Activated CD4-positive, alpha-beta T cell treated with anti-CD3 and anti-CD28 coated beads, Interleukin-2, amount 50 U/mL, for 24 hours (primary cell): ENCODE measurements at places on chromosomes 1 and 21.

GRCh38 chr1:65821386-65821785, 28.7 kb downstream of the PDE4B start:
- DNase-seq, result no peak

DNA sequence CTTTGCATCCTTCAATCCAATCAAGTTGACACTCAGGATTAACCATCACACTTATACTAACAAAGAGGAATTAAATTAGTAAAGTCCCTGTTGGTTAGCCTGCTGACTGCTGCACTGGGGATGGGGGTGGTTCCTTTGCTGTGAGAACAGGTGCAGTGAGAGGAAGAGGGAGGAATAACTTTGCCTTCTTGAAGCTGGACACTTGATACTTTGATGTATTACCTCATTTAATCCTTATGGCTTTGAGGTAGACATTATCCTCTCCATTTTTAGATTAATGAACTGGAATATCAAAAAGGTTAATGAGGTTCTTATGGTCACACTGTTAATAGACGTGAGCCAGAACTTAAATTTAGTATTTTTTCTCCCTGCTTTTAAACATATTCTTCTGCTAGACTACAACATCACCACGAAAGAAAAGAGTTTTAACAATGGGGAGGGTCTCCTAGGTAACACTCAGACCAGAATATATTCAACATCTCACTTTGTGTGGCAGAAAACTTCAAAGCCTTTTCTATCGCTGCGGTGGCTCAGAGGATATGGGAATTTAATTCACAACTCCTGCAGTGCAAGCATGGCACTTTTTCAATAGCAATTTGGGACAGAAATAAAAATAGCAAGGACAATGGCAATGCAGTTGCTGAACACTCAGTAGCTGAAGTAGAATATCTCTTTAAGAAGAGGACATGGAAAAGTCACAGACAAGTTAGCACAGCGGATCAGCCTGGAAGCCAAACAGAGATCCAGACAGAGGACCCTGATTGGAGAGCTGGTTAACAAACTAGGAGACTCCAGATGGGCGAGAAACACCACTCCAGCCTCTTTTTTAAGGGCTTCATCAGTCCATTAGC, 68.8 kb upstream of the DNAH14 start:
- no peak for DNase-seq

- no peak for DNase-seq
Measured at GRCh38 chr1:234710381-234710780, 100.4 kb upstream of the IRF2BP2 start.

DNA sequence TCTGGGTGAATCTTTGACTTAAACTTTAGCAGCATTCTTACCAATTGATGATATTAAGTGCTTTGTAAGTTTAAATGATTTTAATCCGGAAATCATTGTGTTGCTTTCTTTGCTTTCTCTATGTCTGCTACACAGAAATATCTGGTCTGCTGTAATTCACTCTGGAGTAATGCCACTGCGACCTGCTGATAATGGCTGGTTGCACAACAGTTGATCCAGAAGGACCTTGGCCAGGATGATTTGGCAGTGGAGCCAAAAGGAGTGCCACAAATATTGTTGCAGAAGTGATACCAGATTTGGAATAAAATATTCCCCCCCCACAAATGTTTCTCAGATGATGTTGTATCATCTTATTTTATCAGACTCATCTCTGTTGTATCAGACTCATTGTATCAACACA, 2063.9 kb downstream of the MRPL39 start:
- no peak for DNase-seq

- no peak for DNase-seq
Measured at GRCh38 chr1:186750257-186750656, 70.0 kb upstream of the PTGS2 start.

- no peak for DNase-seq
Measured at GRCh38 chr1:222068937-222069336, 327.0 kb upstream of the DUSP10 start.

GRCh38 chr21:16863362-16863905, 649.4 kb upstream of the CXADR start:
- no peak for DNase-seq

- DNase-seq, result no peak
Measured at GRCh38 chr1:89610457-89611011, 22.4 kb upstream of the LRRC8C start.

DNA sequence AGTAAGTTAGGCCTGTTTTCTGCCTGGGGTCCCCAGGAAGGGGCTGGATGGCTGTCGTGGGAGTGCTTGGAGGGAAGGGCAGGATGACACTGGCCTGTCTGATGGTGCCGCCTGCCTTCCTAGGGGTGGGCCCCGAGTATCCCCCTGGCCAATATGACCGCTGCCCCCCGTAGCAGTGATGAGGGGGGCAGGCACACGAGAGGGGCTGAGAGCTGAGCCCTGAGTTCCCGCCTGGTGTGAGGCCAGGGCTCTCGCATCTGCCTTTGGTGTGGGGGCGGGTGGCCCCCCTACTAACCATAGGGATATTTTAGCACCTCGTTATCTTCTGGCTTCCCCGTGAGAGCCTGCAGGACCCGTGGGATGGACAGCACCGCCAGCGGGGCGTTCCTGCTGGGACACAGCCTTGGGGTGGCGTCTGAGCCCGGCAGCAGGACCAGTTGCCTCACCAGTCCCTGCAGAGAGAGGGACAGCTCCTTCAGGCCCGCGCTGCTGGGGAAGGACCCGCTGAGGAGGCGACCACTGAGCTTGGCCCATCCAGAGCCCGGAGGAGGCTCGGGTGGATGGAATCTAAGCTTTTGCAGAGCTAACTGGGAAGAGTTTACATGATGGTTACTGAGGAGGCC, 10.4 kb downstream of the KRTAP10-1 start:
- DNase-seq, result no peak

- DNase-seq, result no peak
Measured at GRCh38 chr1:33031506-33031905, 5.2 kb downstream of the AK2 start.

DNA sequence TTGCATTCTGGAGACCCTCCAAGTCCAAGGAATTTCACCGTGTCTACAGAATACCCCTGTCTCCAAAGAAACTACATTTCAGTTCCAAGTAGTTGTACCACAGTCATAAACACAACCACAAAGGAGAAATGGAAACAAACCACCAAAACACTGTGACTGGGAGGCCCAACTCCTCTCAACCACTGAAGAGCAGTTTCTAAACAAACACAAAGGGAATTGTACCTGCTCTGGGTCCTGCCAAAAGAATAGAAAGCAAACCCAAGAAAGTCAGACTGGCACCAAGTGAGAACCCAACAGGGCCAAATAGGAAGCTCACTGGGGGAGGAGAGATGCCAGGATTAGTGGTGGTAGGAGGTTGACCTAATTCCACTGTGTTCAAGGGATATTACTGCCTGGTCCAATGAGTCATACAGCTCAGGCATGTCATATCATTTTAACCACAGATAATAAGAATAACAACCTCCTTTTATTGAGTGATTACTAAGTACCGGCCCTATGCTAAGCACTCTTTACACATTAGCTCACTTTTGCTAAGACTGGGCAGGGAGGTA, 123.9 kb upstream of the PPP2R5A start:
- DNase-seq, result no peak

- no peak for DNase-seq
Measured at GRCh38 chr1:186076006-186076405, 299.0 kb downstream of the TPR start.

DNA sequence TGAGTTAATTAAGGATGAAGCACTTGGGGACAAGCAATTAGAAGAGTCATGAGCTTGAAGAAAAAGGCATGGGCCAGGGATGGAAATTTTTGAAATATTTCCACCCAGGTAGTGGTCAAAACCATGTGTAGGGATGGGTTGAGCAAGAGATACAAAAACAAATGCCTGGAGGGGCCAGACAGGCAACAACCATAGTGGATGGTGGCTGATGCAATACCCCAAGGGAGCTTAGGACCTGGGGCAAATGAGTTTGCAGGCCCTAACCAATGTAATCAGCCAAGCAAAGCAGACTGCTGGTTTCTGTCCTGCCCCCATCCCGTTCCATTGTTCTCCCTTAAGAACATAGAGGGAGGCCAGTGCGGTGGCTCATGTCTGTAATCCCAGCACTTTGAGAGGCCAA, 119.1 kb upstream of the FGGY start:
- no peak for DNase-seq

- DNase-seq, result no peak
Measured at GRCh38 chr1:220300442-220301121, 28.3 kb upstream of the RAB3GAP2 start.

GRCh38 chr1:83761167-83762038, 237.5 kb downstream of the TTLL7 start:
- no peak for DNase-seq

- no peak for DNase-seq
Measured at GRCh38 chr1:241976229-241976628, 18.7 kb downstream of the BECN2 start.

- no peak for DNase-seq
Measured at GRCh38 chr1:88917321-88918025, 26.1 kb upstream of the GTF2B start.

GRCh38 chr1:79969886-79970285, 963.4 kb upstream of the ADGRL4 start:
- DNase-seq, result no peak

DNA sequence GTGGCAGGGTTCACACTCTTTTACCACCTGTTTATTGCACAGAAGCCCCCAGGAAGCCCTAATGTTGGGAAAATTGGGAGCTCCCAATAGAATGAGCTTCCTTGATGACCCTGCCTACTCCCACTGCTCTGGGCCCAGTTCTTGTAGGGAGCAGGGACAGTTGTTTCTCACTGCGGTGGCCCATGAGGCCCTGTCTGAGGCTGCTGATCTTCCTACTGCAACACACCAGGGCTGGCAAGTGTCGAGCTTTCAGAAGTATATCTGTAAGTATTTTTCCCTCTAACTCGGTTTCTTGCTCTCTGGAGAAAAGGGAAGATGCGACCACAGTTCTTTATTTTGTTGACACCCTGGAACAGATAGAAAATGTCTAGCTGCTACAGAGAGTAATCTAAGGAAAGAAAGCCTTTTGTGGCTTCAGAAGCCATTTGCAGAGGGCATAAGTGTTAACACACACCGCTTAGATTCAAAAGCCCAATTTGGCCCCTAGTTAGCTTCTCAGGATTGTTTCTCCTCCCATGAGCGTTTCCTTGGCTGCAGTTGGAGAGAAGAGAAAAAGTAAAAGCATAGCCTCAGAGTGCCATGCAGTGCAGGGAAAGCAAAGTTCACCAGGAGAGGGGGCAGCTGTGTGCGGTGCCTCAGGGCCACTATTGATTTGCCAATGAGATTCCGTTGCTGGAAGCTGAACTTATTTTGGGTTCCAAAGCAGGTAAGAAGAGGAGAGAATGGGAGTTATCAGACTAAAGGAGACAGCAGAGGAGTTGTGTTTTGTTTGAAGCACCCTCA, 102.6 kb downstream of the SELENOF start:
- DNase-seq, result no peak

GRCh38 chr1:186681801-186682200, 1.6 kb upstream of the PTGS2 start:
- no peak for DNase-seq

DNA sequence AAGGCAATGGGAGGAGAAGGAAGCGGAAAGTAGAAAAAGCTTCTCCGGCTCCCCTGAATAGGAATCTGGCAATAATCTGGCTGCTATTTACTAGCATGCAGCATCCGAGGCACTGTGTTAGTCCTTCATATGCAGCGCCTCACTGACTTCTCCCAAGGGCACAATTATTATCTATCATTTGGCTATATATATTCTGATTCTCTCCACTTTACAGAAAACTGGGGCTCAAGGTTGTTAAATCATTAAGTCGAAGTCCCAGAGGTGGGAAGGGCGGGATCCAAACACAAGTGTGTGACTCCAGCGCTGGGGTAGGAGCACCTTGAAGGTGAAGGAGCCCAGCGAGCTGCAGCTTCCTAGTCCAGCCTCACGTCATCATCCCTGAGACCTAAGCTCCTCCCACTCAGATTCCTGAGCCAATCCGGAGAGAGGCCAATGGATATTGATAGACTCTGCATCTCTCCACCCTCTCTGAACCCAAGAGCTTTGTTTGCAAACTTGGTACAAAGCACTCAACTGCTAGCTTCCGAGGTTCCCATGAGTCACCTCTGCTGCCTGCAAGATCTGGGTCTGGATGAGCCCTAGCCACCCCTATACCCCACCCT, 16.6 kb upstream of the EYA3 start:
- DNase-seq, result no peak

DNA sequence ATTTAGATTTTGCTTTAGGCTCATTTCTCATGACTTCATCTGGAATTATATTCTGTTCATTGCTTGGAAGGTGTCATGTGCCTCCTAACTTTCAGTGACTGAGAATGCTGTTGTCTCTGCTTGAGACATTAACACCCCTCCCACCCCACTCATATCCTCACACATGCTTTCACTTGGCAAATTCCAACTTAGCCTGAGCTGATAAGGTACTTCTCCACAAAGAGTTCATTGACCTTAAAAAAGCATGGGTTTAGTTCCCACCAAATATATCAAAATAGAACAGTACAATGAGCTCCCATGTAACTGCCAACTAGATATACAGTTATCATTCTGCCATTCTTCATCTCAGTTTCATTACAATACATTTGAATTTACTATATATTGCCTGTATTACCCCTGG, 576.5 kb upstream of the ADGRL2 start:
- DNase-seq, result no peak

- DNase-seq, result no peak
Measured at GRCh38 chr21:19197950-19198349, 794.4 kb upstream of the TMPRSS15 start.

DNA sequence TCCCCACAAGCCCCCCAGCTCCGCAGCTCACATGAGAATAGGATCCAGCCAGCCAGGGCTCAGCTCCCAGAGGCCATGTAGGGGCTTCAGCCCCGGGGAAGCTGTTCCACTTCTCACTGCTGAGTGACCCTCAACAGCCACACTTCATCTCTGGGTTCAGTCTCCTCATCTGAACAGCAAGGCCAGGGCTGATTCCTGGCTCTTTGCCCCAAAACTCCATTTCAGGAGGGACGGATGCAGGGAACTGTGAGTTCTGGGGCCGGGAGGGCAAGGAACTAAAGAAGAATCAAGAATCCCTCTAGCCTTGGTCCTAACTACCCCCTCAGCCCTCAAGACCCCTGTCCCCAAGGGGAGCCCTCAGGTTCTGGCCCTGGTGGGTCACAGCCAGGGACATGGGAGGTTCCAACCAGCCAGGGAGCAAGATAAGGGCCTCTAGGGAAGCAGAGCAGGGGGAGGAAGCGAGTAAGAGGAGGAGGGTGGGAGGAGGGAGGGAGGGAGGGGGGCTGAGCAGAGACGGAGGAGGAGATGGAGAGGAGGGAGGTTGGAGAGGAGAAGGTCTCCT, 13.1 kb downstream of the SDC3 start:
- no peak for DNase-seq

GRCh38 chr1:54247863-54248515, 48.0 kb downstream of the MRPL37 start:
- DNase-seq, result no peak

DNA sequence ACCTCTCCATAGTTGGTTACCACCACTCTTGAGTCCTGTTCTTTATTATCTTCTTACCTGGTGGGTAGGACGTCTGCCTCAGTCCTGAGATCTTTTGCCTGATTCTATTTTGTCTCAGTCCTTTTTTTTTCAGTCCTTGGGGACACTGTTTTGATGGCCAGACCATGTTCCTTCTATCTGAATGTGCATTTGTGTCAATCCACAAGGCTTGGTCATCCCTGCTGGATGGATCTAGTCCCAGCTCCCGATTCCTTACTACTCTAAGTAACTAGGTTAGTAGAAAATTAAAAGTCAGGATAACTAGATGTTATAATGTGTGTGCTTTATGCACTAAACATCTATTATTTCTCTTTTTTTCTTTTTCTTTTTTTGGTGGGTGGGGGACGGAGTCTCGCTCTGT, 28.1 kb upstream of the AK4 start:
- no peak for DNase-seq
